Globus pallidus (tissue), 1 donor: ENCODE measurements at places on chromosomes 2 and 18.

DNA sequence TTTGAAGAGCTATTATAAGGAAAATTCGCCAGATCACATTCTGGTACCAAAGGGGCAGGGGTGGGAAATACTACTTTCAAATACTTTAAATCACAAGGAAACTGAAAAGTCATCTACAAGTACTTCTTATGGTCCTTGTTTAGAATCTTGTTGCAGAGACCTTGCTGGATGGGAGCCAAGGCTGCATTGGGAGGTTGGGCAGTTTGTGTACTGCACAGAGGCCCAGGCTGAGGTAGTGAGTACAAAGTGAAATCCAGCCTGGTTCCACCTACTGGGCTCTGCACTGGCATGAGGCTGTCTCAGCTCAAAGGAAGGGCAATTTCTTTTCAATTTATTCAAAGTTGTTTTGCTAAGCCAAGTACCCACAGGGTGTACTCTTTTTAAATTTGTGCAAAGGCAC lies 140.3 kb upstream of the DLX2 start:
- DNase-seq, result no peak

DNA sequence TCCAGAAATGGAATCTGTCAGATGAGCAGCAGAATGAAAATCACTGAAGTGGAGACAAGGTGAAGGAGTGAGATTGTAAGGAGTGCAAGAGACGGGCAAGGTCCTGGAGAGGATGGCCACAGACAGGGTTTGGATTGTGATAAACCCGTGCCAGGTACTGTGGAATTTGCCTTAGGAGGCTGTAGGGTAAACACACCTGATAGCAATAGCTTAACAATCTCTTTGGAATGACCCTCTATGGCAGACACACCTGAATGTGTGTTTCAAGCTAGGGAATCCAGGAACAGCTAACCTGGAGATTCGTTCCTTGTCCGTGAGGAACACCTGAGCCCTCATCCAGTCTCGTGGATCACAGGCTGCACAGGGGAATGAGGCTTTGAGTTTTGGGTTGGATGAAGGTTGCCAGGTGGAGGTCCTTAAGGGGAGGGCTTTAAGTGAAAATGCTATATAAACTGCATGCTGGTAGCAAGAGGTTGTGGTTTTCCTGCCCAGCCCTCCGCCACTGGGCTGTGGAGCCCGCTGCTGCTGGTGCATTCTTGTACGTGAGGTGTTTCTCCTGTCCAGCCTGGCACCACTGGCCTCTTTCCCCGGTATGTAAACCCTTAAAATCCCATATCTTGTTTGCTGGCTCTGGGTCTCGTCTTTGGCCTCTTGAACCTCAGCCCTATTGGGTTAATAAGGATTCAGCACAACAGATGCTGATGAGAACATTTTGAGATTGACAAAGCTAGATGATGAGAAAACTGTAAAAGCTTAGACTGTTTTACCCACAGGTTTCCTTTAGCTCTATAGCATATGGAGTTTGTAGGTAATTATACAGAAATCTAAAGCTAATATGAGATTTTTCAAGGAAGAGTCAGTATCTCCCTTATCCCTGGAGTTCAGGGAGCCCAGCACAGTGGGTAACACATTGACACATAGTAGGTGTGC lies 117.9 kb downstream of the ARHGAP15 start:
- no peak for DNase-seq

DNA sequence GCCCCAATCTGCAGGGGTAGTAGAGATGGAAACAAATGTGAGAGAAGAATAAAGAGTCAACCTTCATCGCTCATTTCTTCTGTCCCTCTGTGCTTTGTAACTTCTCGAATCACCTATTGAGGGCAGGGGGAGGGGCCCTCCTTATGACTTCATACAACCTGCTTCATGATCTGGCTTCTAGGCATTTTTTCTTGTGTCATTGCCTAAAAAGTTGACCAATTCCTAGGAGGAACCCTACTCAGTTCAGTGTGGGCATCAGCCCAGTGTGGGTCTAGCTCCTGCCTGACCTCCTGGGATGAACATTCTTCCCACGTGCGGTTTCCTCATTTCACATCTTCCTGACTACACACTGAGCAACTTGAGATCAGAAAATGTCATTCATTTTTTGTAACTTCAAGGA lies 46.3 kb upstream of the CREB1 start:
- no peak for DNase-seq

DNA sequence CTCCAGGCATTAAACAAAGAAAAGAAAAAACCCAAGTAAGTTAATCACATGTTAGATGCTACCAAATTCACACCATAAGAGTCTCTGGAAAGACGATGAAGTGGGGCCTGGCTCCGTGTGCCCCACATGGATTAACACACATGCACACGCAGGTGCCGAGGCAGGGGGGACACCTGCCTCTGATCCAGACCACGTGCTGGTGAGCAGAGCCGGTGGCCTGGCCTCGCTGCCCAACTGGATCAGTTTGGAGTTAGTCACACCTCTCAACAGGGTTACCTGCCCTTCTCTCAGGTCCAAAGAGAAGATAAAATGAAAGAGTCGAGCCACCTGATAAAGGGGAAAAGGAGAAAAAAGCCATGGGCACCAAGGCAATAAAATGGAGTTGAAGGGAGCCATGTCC lies 40.5 kb downstream of the MRPL35 start:
- DNase-seq, result no peak

GRCh38 chr18:29154758-29155725 lies 978.1 kb upstream of the CDH2 start:
- DNase-seq, result no peak

- DNase-seq, result no peak
Measured at GRCh38 chr2:127361929-127362885, 25.6 kb downstream of the MAP3K2 start.

- DNase-seq, result peak; percentile 66
Measured at GRCh38 chr18:26909599-26910290, 44.2 kb upstream of the AQP4 start.

GRCh38 chr2:65649811-65650589 lies 217.6 kb upstream of the SPRED2 start:
- DNase-seq, result no peak

DNA sequence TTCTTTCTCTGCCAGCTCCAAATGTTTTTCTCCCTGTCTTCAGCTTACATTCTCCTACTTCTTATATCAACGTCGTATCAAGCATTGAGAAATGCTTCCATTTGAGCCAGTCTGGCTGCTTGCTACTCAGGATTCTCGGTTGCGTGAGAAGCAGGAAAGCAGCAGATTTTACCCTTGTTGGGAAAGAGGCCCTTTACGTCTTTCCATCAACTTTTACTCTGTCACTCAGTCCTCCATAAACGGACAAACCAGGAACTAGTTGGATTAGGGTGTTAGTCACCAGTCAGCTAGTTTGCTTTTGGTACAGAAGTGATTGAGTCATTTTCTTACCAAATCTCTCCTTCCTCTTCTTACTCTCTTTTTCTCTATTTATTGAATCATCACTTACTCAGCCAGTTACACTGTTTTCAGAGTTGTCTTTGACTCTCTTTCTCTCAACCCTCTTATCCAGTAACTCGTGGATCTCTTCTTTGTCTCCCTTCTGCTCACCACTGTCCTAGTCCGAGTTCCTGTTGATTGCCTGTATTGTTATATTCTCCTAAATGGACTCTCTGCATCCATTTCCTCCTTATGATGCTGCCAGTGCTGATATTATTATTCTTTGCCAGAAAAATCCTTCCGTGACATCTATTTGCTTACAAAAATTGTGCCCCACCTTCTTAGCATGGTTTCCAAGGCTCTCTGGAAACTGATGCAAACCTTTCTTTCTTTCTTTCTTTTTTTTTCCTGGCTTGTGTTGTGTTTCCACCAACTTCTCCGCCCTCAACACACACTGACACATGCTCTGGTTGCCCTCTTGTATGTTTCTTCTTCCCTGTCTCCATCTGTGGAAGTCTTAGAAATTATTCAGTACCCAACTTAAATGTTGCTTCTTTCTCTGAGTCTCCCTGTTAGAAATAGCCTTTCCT lies 61.5 kb downstream of the VRK2 start:
- peak; percentile 42 for DNase-seq

GRCh38 chr2:65566617-65567016 lies 134.2 kb upstream of the SPRED2 start:
- no peak for DNase-seq

DNA sequence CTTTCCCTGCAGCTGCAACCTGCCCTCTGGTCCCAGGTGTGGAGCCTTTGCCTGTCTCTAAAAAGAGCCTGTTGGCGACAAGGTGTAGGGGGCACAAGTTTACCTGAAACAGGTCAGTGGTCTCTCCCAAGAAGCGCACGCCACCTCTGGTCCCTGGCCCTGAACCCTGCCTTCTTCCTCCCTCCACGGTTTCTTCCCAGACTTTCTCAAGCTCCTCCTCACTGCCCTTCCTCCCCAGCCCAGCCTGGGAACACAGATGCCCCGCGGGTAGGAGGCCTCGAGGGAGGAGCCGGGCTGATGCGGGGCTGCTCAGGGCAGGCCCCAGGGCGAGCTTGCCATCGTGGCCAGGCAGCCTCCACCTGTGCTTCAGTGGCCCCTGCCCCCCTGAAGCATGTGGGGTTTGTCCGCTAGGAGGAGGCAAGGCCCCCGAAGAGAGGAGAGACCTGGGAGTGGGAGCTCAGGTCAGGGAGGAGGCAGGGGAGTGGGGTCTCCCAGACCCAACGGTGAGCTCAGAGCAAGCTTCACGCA lies 89.5 kb downstream of the SMAD7 start:
- DNase-seq, result no peak

GRCh38 chr18:58101291-58101794 lies 57.3 kb downstream of the NEDD4L start:
- peak; percentile 98 for DNase-seq

GRCh38 chr2:64402876-64403275 lies 51.1 kb upstream of the LGALSL start:
- no peak for DNase-seq

DNA sequence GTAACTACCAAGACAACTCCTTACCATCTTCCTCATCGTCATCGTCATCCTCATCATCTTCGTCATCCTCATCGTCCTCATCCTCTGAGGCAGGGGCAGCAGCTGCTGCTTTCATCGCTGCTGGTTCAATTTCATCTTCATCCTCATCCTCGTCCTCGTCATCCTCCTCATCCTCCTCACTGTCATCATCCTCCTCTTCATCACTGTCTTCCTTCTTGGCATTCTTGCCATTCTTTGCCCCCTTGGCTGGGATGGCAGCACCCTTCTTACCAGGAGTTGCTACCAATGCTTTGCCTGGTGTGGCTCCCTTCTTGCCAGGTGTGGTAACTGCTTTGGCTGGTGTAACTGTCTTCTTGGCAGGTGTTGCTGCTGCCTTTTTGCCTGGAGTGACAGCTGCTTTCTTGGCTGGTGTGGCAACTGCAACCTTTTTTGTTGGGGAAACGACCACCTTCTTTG lies 2.7 kb downstream of the NCL start:
- no peak for DNase-seq

GRCh38 chr2:197445746-197446145 lies 7.6 kb upstream of the COQ10B start:
- no peak for DNase-seq

- DNase-seq, result no peak
Measured at GRCh38 chr2:6973895-6974545, 56.8 kb downstream of the RNF144A start.

GRCh38 chr2:387980-388421 lies 100.1 kb upstream of the ALKAL2 start:
- no peak for DNase-seq

GRCh38 chr18:38933910-38934510 lies 1368.4 kb upstream of the CELF4 start:
- DNase-seq, result no peak

DNA sequence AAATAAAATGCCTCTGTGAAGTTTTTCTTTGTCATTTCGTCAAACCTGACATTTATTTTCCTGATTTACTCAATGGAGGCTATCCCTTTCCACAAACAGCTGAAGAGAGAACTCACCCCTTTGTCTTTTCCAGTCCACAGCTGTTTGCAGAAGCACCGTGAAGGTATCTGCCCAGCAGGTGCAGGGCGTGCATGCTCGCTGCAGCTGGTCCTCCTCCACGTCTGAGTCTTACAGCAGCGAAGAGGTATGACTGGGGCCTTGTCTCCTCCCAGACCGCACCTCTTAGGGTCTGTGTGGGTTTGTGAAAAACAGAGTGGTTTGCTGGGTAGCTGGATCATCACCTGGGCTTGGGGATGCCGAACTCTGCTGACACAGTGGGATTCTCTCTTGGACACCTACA lies 9.7 kb downstream of the SPP2 start:
- DNase-seq, result no peak

- DNase-seq, result no peak
Measured at GRCh38 chr2:142533177-142533576, 344.3 kb upstream of the KYNU start.

DNA sequence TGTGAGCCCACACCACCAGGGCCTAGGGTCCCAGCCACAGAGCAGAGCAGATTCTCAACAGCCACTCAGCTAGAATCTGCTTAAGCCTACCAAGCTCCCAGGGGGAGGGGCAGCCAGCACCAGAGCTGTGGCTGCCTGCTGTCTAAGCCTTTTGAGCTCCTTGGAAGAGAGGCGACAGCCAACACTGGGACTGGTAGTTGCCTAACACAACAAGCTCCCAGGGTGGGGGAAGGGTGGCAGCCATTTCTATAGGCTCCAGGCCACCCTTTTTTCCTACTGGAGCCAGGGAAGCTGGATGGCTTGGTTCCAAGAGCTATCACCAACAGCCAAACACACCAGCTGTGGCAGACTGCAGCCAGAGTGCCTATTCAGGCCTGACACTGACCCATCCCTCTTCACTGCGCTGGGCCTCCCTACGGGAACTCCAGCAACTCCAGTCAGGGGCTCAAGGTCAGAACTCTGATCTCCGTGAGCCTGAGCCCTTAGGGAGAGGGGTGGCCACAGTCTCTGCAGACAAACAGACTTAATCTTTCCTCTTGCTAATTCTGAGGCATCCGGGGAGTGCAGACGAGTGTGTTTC lies 1824.3 kb upstream of the CELF4 start:
- no peak for DNase-seq

GRCh38 chr2:100042562-100042961 lies 99.8 kb downstream of the AFF3 start:
- no peak for DNase-seq

DNA sequence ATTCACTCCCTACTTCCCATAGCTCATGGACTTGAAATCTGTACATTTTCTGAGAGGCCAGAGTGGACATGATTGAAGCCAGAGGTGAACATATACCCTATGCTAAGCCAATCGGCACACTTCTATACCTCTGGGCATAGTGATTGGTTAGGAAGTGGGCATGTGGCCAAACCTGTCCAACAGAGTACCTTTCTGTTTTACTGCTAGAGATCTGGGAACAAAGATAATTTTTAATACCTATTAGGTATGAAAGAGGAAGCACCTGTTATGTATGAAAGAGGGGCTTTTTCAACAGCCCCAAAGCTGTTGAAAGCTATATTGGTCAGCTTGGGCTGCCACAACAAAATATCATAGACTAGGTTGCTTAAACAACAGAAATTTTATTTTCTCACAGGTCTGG lies 27.7 kb downstream of the METTL8 start:
- no peak for DNase-seq

- peak; percentile 51 for DNase-seq
Measured at GRCh38 chr2:65025453-65026123, 30.6 kb upstream of the CEP68 start.

- no peak for DNase-seq
Measured at GRCh38 chr2:174235680-174236079, 12.7 kb downstream of the OLA1 start.

DNA sequence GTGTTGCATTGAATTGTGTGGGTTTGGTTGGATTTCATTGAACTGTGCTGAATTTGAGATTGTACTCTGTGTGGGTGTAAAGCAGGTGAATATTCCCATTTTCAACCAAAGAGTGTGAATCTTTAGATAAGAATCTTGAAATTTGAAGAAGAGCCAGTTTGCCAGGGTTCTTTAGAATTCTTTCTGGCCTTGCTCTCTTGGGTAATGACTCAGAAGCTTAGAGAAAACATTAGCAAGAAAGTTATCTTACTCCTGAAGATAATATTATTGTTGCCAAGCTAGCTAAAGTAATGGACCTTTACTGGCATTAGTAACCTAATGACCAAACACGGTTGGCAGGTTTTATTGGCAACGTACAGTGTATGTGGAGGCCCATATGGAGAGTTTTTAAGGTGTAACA lies 46.4 kb upstream of the SIX3 start:
- no peak for DNase-seq
